ENCODE measurements at places on chromosomes 6 and 20.
A peak's percentile ranks its signal among the peaks of the same experiment; 100 is the strongest.

DNA sequence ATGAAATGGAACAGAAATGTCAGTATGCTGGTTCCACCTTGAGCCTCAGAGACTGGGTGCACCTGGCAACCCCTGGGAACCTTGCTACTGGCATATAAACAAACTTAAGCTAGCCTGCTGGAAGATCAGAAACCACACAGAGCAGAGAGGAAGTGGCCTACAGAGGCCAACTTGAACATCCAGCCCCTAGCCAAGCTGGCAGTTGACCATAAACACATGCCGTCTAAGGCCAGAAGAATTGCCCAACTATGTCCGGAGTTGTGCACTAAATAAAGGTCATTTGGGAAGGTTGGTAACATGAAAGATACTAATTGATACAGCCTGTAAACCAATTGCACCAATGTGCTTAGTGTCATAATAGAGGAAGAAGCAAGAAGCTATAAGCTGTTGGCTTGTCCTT is 266.6 kb upstream of the BTBD3 start:
- DNase-seq = no peak

GRCh38 chr6:139149383-139149782 is 14.5 kb downstream of the HECA start:
- no peak for DNase-seq

DNA sequence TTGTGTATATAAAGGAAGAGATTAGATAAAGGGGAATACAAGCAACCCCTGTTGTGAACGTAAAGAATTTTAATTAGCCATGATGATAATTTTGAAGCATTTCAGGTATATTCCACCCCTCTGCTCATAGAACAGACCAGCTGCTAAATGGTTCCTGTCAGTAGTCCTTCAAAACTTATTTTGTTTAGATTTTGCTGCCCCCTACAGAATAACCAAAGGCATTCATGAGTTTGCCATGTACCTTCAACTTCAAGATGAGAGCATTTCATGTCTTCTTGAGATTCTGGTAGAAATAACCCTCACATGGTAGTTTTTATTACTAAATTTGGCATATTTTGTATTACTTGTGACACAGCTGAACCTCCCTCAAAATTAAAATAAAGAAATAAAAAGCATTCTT is 1586.7 kb downstream of the HACE1 start:
- no peak for DNase-seq

- DNase-seq = peak; percentile 80
Measured at GRCh38 chr20:34111702-34112599, at the start of gene EIF2S2. Gene EIF2S2 (minus strand): TSS chr20:34112243. CDS start chr20:34112110, 133 bp downstream.

GRCh38 chr6:155200012-155200411 is 63.8 kb upstream of the CLDN20 start:
- DNase-seq = no peak

DNA sequence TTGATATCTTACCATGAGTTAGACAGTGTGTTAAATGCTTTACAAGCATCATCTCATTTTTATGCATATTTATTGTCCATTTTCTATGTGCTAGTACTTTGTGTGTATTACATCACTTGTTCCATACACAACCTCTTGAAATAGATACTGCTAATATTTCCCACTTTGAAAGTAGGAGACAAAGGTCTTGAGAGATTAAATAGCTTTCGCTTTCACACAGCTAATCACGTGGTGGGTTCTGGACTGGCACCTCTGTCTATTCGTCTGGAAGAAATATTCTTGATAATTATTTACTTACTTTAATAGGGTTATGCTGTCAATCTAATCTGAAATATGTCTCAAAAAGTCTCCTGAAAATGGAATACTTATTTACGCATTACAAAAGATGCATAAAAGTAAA is 30.2 kb downstream of the EPHA7 start:
- DNase-seq = no peak

DNA sequence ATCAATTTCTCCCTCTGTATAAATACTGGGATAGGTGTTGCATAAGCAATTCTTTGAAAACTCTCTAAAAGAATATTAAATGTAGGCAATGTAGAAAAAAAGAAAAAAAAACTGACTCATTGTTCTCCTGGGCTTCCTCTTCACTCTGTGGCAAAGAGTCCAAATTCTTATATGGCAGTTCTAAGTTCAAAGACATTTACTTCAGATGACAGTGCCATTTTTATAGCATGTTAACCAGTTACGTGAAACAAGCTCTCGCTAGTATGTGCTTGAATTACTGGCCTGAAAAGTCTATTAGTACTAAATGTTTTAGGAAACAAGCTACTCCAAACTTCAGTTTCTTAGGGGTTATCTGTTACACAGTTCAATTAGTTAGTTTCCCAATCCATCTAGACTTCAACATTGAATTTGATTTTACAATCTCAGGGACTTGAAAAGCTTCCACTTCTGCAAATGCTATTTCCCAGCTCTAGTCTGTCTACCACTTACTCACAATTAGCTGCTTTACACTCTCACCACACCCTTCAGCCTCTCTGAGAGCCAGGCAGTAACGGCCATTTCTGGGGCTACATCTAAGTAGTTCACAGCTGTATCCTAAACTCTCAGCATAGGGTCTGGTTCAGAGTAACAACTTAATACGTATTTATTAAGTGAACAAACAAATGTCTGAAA is 100.4 kb downstream of the OGFRL1 start:
- no peak for DNase-seq

- no peak for DNase-seq
Measured at GRCh38 chr6:38427492-38428210, 212.1 kb downstream of the BTBD9 start.

DNA sequence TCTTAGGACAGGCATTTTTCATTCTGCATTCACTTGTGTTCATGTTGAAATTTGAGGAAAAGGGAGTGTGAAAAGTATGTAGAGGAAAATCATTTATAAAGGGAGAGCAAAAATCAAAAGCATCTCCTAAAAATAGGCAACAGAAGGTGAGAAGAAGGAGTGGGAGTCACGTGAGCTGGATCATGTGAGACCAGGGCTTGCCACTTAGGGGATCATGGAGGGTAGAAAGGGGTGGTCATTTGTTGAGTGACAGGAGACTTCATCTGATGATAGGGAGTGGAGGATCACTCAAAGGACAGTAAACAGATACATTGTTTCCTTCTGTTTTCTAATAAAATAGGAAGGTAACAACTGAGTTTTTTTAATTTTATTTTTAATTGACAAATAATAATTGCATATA is 17.1 kb downstream of the RBM24 start:
- DNase-seq = no peak

GRCh38 chr20:49318430-49319207 is 40.8 kb upstream of the ZNFX1 start:
- no peak for DNase-seq

DNA sequence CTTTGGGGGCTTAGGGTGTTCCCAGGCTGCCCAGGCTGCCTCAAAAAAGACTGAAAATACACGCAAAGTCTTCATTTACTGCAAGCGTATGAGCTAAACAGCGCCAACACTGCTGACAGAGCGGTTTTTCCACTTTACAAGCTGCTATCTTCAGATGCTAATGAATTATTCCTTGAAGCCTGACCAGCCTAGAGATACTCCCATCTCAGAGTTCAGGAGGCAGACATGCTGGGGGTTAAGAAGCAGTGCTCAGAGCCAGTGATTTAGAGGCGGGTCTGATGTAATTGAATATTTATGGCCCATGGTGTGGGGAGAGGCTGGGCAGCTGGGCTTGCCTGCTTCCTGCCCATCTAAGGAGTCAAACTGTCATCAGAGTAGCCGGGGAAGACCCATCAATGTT is 241.4 kb downstream of the SLC24A3 start:
- DNase-seq = no peak

DNA sequence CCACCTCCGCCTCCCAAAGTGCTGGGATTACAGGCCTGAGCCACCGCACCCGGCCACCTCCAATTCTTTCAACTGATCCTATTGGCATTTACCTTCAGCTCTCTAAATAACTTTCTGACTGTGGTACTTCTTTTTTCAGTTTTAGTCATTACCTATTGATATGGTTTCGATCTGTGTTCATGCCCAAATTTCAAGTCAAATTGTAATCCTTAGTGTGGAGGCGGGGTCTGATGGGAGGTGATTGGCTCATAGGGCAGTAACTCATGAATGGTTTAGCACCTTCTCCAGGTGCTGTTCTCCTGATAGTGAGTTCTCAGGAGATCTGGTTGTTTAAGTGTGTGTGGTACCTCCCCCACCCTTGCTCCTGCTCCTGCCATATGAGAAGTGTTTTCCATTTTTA is 140.9 kb downstream of the LPA start:
- no peak for DNase-seq

DNA sequence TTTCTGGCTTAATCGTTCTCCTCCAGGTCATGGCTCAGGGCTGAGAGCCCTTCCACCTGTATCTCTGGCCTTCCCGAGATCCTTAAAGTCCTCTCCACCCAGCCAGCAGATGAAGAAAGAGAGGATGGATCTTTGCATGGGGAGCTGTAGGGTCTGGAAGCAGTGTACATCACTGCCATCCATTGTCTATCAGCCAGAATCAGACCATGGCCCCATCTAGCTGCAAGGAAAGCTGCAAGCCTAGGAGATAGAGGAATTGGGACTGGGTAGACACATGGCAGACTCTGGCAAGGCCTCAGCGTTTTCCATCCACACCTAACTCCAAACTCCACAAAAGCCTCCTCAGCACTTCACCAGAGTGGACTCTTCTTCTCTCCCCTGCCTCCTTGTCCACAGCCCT is 113.8 kb upstream of the MAFB start:
- DNase-seq = no peak

GRCh38 chr6:121951918-121952379 is 447.5 kb upstream of the HSF2 start:
- no peak for DNase-seq

DNA sequence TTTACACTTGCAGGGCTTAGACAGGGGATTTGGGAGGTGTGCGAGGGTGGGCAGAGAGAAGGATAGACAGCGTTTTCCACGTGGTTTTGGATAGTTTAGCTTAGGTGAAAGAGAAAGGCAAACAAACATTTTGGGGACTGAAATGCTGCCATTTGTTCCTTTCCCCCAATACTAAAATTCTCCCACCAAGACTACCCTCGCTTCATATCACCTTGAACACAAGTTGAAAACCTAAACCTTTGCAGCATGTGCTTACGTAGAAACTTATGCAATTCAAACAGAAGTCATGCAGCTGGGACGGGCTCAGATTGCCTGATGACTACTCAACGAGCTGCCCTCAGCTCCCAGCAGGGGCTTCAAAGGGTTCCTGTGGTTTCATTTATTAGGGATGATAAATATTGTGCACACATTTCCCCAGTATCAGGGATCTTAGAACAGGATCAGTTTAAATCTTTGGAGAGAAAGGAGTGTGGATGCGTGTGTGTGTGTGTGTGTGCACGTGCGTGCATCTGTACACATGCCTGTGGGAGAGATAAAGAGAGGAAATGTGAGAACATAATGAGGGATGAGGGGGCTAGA is 77.3 kb downstream of the SLC22A23 start:
- DNase-seq = no peak

- no peak for DNase-seq
Measured at GRCh38 chr6:10166031-10166430, 248.8 kb downstream of the TFAP2A start.

DNA sequence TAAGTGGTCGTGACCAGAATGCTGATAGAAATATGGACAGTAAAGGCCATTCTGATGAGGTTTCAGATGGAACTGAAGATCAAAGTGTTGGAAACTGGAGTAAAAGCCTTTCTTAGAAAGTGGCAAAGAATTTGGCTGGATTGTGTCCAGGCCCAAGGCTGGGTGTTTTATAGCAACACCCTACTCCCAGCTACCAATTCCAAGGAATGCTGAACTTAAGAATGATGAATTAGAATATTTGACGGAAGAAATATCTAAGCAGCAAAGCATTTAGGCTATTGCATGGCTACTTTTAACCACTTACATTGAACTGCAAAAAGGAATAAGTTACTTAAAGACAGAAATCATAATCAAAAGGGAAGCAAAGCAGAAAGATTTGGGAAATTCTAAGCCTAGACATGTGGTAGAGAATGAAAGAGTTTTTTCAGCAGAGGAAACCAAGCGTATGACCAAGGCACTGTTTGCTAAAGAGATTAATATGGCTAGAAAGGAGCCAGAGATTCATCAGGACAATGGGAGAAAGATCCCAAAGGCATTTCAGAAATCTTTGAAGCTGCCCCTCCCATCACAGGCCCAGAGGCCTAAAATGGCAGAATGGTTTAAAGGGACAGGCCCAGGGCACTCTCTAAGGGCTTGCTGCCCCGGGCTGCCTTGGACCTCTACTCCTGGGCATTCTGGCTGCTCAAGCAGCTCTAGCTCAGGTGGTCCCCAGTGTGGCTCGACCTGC is 25.8 kb downstream of the SDHAF4 start:
- no peak for DNase-seq

DNA sequence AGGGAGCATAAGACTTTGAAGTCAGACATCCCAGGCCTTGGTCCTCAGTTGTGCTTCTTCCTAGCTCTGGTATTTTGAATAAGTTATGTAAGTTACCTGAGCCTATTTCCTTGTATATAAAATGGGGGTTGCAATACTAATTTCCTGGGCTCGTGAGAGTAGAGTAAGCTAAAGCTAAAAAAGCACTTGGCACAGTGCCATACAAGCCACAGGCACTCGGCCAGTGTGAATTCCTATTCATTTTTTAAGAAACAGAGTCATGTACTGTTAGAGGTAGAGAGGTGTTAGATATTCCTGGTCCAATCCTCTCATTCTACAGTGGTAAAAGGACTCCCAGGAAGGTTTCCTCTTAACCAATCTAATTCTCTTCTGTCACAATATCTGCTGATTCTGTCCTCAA is 79.6 kb upstream of the EPB41L1 start:
- no peak for DNase-seq

DNA sequence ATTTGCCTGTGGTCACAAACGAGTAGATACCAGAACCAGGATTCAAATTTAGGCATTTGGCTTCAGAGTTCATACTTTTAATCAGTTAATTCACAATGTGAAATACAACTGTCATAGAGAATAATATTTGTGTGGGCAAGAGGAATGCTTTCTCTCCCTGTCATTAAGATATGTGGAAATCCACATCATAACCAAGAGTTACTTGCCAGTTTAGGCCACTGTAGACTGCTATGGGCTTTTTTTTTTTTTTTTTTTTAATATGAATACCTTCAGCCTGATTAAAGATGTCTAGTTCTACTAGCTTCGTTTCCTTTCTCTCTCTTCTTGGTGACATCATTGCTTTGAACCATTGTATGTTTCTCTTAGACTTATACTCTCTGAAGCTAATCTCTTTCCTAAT is 244.9 kb downstream of the ZFAND3 start:
- no peak for DNase-seq

- DNase-seq = no peak
Measured at GRCh38 chr20:48621376-48622078, 206.3 kb downstream of the PREX1 start.

Data from D721Med (cell line).